Activated T-cell treated with anti-CD3 and anti-CD28 coated beads, Interleukin-2, amount 50 U/mL, for 24 hours (primary cell): ENCODE measurements at places on chromosomes 6 and 20.
A peak's percentile ranks its signal among the peaks of the same experiment; 100 is the strongest.

- DNase-seq: no peak
Observed at GRCh38 chr6:64817525-64817924, 889.5 kb downstream of the EYS start.

- DNase-seq: no peak
Observed at GRCh38 chr20:8228315-8228714, 96.2 kb downstream of the PLCB1 start.

- DNase-seq: no peak
Observed at GRCh38 chr20:9068233-9068801, 570 bp upstream of the PLCB4 start.

GRCh38 chr6:132687306-132687705, 26.5 kb downstream of the VNN1 start:
- no peak for DNase-seq

GRCh38 chr6:16694781-16695578, 66.3 kb downstream of the ATXN1 start:
- no peak for DNase-seq

DNA sequence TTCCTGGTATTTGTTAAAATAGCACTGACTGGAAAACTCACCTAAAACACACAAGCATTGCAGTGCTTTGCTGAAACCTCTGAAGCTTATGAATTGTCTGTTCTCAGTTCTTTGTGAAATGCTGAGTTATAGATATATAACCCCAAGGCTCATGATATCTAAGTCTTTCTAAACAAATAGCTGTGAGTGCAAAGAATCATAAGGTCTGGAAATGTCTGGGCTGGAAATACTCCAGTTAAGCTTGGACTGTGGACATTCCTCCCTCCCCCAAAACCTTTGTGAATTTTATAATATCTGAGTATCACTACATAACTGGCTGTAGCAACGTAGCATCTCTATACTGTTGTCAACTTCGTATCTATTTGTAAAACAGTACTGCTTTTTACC, 69.1 kb downstream of the CBLN4 start:
- no peak for DNase-seq

DNA sequence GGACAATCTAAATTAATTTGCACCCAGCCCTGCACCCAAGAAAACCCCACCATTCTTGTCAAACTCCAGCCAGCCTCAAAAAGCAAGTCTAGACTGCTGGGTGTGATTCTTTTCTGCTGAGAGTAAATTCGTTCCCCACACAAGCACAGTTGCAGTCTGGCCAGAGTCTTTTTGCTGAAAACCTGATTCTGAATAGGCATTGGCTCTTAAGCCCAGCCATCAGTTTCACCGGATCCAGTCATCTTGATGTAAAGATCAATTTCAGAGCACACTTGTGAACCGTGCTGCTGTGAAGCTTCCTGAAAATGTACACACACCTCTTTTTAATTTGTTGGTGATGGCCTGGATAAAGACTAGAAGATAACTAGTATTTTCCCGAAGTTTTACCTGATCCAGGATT, 159.4 kb upstream of the GGTLC1 start:
- DNase-seq: no peak

- peak; percentile 87 for DNase-seq
Observed at GRCh38 chr20:17680836-17681725, 961 bp downstream of the RRBP1 start.

- no peak for DNase-seq
Observed at GRCh38 chr6:77299931-77300330, 163.4 kb downstream of the HTR1B start.

DNA sequence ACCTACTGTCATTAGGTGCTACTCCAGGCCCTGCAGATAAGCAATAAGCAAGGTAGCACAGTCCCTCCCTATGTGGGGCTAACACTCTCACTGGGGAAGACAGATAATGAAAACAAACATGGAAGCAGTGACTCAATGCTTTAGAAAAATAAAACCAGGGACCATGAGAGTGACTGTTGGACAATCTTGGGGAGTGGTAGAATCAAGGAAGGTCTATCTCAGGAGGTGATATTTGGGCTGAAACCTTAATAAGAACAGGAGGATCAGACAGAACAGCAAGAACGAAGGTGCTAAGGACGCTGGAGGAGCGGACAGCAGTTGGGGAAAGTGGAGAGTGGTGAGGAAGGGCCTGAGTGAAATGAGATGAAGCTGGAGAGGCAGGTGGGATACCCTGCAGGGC, 58.2 kb downstream of the BANF2 start:
- DNase-seq: no peak

DNA sequence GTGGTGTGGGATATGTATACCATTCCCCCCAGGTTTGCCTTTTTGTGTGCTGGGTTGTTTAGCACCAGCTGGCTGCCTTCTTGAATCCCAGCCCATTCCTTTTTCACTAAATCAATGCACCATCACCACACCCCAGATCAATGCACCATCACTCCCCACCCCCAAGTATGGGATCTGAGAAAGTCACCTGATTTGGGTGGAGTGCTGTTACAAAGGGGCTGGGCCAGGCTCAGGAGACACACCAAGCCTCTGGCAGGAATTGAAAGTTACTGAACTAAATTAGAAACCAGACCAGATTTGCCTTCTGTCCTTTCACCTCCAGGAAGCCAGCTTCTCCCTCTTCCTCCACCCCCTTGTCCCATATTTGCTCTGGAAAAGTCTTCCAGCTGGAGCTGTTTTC, 19.6 kb upstream of the PKHD1 start:
- no peak for DNase-seq

DNA sequence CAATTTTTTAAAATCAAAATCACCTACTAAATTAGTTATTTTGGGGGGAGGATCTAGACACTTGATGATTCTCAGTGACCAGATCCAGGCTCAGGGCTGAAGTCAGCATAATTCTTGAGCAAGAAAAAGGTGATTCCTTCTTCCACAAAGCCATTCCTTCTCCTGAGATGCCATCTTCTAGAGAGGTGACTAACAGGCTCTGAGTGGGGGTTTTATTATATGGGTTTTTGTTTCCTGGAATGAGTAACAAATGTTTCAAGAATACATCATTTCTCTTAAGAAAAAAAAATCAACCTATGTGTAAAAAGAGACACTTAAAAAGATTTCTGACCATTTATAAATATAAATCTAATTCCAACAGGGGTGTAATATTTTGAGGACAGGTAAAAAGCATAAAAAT, 154.3 kb downstream of the NFATC2 start:
- DNase-seq: no peak

GRCh38 chr6:85498596-85499258, 48.8 kb downstream of the NT5E start:
- no peak for DNase-seq

DNA sequence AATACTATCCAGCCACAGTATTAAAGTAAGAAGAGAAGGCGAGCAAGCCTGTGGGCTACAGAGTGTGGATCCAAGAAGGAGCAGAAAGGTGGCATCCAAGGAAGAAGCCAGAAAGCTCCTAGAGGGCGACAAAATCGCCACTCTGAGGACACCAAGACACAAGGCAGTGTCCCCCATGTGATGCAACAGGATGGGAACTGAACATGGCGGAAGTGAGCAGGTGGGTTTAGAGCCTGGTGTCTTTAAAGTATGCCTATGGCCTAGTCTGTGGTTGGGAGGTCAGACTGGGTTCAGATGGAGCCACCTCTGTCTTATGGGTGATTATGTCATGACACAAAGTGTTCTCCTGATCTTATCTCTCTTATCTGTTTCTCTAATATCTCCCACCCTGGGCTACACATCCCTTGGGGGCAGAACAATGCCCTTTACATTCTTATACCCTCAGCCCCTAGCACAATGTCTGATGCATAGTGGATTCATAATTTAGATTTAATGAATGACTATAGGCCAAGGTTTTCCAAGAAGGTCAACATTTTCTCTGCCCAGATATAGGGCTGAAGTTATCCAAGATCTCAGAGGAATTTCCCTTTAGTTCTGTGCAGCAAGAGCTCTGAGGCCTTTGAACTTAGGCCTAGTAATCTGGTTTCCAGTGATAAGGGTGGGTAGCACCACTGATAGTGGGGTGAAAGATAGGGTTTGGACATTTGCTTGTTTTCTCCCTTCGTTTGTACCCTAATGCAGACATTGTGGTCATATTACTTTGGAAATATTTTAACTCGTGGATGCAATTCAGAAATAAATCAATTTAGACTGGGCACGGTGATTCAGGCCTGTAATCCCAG, 167.3 kb upstream of the AKIRIN2 start:
- DNase-seq: no peak

- DNase-seq: no peak
Observed at GRCh38 chr6:37008484-37009465, 3.3 kb downstream of the FGD2 start.

DNA sequence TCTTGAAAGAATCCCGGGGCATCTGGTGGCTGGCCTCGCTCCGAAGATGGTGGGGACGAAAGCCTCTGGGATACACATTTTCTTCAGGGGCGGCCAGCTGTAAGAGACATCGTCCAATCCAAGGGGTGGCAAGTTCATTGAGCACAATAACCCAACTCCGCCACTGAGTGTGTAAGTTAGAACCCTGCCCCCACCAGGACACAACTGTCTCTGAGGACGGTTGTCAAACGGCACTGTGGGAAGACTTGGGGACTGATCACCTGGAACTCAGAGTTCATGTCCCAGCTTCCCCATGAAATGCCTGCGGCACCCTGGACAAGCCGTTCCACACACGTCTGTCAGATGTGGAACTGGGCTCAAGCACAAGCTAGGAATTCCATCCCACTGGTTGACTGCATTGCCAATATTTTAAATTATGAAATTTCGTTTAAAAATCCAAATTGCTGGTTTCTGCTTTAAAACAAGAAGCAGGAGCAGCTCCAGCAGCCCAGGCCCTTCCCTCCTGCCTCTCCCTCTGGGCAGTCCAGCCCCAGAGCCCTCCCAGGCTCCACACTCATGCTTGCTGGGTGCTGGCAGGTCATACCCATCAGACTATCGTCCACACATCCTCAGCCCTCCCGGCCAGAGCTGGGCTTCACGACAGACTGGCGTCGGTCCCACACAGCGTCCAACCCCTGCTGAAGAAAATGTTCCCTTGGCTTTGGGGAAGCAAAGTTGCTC, 80.9 kb upstream of the AFDN start:
- DNase-seq: no peak

DNA sequence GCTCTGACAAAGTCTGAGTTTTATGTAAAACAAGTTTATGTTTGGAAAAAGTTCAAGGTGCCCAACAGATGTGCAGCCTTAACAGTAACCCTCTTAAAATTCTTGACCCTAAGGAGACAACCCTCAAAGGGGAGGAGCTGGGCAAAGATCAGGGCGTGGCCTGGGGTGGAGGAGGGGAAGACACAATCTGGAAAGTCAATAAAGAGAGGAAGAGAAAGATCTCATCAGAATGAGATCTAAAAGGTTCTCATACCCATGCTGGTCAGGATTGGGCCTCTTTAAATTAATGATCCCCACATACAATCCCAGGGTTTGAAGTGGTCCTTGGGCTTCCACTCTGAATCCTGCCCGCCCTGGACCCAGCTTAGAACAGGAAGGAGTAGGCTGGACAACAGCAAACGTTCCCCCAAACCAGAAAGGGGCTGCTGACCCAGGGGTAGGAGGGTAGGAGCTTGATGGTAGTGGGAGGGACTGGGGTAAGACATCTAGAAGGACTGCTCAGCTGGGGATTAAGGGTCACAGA, 33.0 kb downstream of the FOXP4 start:
- no peak for DNase-seq

DNA sequence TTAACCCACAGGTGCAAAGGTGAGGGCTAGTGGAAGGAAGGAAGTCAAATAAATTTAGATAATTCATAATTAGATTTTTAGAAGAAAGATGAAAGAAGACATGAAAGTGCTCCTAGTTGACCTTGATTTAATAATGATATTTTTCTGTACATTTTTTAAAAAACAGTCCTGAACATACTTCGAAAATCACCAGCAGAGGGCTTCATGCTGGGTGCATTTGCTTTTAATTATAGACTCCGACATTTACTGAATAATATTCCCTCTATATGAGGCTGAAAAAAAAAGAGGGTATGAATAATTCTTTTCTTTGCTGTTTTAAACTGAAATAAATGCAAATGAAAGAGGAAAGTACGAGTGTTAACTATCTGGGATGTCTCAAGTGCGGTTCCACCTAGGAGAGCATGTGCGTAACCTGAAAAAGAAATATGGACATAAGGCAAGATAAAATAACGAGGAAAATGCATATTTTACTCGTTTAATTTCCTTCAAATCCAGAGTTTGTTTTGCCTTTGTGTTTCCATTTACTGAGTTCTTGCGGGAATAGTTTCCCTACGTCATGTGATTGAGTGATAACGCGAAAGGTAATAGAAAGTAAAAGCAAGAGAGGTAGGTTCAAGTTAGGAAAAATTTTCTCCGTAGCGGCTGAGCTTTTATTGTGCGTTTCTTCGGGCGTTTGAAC, 3.1 kb upstream of the TFAP2B start:
- DNase-seq: no peak

DNA sequence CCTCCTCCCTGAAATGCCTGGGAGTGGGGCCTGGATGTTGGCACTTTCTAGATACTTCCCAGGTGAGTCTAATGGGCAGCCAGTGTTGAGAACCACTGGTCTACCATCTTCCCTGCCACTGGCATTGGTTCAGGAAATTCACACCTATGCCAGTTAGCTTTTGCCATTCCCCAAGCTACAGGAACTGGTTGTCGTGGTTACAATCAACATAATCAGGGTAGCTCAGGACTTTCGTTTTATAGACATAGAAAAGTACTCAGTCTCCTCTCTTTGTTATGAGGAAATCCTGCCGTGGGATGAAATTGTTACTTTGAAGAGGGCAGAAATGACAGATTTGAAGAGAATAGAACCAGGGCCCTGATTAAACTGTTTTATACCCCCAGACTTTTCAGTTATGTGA, 127.9 kb upstream of the FOXO3 start:
- no peak for DNase-seq

GRCh38 chr6:118122801-118123200, 215.7 kb downstream of the SLC35F1 start:
- DNase-seq: no peak

- no peak for DNase-seq
Observed at GRCh38 chr6:165439928-165440554, 130.6 kb upstream of the C6orf118 start.
